Body of pancreas (tissue), 4 donors: ENCODE measurements at places on chromosomes 5 and 9.
A peak's percentile ranks its signal among the peaks of the same experiment; 100 is the strongest.

DNA sequence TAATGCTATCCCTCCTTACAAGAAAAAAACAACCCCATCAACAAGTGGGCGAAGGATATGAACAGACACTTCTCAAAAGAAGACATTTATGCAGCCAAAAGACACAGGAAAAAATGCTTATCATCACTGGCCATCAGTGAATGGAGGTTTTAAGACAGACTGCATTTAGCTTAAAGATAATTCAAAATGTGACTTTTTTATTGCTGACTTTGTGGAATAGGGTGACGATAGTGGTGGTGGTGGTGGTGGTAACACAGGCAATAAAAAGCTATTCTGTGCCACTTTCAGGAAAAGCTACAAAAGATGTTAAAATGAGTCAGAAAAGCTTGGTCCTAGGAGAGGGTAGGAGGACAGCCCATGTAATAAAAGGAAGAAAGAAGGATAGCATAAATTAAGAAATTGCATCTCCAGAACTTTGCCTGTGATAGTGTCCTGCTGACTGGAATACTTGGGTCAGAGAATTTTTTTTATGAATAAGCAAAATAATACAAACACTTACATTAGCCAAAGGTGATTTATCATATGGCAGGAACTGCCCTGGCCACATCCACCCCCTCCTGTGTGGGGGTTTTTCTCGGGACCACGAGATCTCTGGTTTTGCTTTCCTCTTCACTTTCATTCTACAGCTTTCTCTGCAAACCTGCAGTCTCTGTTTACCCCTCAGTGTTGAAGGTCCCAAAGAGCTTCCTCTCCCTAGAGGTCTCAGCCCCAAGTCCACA lies 186.7 kb downstream of the DRD1 start:
- no peak for DNase-seq

DNA sequence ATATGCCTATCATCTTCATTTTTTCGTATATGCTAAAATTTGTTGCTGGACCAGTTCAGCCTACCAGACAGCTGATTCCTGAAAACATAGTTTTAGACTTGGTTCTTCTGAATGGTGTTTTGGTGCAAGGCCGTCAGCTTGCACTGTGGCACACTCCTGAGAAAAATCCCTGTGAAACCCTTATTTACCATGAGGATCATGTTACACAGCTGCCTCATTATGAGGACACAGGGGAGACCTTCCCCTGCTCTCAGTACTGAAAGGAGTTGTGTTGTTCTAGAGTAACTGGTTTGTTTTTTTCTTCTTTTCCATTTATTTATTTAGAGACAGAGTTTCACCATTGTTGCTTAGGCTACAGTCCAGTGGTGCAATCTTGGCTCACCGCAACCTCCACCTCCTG lies 37.6 kb downstream of the MAST4 start:
- DNase-seq, result no peak

DNA sequence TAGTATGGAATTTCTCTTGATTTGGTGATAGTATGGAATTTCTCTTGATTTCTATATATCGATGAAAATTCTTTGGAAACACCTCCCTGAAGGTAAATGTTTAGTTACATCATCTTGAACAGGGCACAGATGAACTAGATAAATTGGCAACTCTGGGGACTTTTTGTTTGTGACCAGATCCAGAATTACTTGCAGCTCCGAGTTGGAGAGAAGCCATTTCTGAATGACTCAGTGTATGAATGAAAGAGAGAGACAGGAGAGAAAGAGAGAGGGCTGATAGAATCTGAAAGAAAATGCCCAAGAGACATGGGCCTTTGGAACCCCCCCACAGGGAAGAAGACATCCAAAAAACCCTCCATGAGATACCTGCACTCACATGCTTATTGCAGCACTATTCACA lies 14.1 kb downstream of the TNFSF15 start:
- no peak for DNase-seq

DNA sequence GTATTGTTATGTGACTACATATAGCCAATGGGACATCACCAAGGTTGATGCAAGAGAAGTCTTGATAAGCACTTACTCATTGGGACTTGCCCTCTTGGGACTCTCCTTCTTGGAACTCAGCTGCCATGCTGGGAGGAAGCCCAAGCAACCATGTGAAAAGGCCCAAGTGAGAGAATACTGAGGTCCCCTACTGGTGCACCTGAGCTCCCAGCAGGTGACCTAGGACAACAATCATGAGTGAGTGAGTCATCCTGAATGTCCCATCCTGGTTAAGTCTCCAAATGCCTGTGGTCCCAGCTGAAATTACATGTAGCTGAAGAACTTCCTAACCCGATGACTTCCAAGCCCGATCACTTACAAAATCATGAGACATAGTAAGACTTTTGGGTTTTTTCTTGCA lies 260.7 kb downstream of the ICE1 start:
- DNase-seq, result no peak

DNA sequence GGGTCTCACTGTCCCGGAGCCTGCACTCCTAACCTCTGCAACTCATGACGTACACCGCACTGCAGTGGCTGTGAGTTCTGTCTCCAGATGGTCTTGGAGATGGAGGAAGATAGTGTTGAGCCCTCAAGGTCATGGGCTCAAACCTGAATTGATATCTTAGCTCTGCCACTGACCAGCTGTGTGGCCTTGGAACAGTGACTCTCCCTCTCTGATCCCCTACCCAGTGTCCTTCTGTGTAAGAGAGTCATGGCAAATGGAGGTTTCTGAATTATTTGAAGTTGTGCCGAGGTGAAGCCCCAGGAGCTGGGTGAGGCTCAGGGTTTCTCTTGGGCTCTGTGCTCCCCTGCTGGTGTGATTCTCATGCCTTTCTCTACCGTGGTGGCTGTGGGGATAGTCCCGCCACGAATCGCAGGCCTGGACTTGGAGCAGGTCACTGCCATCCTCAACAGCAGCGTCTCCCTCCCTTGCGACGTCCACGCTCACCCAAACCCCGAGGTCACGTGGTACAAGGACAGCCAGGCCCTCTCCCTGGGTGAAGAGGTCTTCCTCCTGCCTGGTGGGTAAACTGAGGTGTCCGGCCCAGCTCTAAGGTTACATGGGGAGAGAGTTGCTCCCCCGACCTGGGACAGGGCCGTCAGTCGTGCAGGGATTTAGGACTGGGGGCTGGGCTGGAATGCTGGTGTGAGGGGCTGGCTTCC lies 60.6 kb upstream of the ASS1 start:
- no peak for DNase-seq

- no peak for DNase-seq
Measured at GRCh38 chr9:120920806-120921178, 5.8 kb downstream of the TRAF1 start.

GRCh38 chr5:14204785-14205321 lies 61.7 kb downstream of the TRIO start:
- peak; percentile 59 for DNase-seq
